ENCODE measurements at places on chromosomes 2 and 18.

GRCh38 chr2:195121341-195121740 is 535.7 kb upstream of the SLC39A10 start:
- no peak for DNase-seq

- DNase-seq, result no peak
Measured at GRCh38 chr2:46258937-46259776, 38.0 kb upstream of the EPAS1 start.

GRCh38 chr2:150733051-150733618 is 245.7 kb upstream of the RND3 start:
- DNase-seq, result no peak

GRCh38 chr18:199768-200167 is 41.4 kb downstream of the USP14 start:
- no peak for DNase-seq

DNA sequence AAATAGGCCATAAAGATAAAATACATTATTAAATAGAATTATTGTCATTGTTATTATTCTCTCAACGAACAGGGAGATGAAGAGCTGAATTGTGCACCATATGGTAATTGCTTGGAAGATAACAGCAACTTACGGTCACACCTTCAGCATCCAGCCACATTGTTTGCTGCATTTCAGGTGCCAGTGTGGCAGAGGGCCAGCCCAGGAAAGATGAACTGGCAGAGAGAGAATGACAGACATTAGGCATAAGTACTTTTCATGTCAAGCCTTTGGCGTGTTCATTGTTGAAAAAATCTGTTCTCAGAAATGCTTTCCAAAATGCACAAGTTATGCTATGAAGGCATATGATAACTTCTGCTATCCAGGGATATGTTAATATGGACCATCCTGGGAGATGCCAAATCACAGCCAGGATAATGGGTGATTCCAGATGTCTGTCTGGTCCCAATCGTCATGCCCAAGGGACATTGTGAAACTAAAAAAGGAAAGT is 748.6 kb upstream of the PIK3C3 start:
- no peak for DNase-seq

DNA sequence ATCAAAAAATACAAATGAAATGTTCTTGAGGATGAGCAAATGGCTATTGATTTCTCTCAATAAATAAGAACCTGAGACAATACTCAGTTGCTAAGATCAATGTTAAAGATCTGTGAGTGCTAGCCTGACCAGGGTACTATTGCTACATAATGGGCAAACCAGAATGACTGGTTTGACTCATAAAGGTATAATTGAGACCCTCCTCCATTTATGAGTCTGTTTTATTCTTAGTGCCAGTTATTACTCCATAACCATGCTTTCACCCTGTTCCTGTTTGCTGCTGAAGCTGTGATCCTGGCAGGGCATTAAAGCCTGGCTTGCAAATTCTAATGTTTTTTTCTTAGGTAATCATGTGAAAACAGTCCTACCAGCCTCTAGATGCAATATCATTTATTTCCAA is 56.6 kb upstream of the PPM1B start:
- no peak for DNase-seq

DNA sequence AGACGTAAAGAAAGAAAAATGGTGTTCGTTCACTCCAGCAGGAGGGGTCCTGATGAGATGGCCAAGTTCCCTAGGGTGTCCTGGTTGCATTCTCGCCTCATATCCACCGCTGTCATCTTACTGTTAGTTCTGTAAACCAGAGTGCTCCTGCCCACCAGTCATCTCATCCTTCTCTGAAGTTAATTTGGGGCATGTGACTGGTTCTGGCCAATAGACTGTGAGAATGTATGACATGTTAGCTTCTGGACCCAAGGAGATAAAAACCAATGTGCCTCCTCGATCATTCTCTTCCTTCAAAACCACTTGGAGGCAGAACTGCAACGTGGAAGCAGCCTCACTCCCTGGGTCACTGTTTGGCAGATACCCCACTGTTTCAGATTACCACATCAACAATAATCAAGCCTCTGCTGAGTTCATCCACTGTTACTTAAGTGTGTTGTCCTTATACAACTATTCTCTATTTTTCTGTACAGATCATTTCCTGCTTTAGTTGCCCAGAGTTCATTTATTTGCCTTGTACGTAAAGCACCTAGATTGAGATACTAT is 759.1 kb downstream of the TSN start:
- no peak for DNase-seq

- no peak for DNase-seq
Measured at GRCh38 chr2:192202373-192202772, 7.6 kb upstream of the TMEFF2 start.

GRCh38 chr18:59182673-59183072 is 37.3 kb upstream of the GRP start:
- DNase-seq, result no peak

- no peak for DNase-seq
Measured at GRCh38 chr2:53460347-53460746, 307.3 kb upstream of the CHAC2 start.

DNA sequence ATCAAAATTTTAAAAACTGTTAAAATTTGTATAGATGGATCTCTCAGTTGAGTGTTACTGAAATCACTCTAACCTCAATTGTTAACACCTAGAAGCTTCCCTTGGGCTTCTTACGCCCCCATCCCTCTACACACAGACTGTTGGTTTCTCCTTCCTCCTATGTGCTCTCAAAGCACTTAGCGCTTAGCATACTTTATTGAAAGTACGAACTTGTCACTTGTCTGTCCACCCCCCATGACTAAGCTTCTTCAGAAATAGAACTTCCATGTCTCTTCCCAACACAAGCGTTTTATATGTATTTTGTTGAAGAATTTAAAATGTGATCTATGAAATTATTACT is 441 bp downstream of the MPHOSPH10 start:
- DNase-seq, result peak; percentile 9

DNA sequence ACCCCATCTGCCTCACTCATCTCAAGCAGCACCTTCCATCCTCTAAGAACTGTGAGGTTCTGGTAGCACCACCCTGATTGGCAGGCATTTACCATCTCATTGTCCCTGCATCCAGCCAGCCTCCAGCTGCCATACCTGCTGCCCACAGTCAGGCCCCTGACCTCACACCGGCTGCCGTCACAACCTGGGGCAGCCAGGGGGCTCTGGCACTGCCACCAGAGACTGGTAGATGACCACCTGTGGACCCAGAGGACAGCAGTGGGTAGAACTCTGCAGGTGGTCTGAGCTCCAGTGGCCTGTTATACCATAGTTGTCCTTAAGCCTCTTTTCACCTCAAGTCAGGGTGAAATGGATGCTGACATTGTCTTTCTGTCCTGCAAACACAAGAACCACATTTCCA is 69.4 kb downstream of the POLE4 start:
- DNase-seq, result no peak

GRCh38 chr2:239241431-239241960 is 159.3 kb downstream of the HDAC4 start:
- DNase-seq, result no peak

GRCh38 chr2:117502121-117502520 is 312.4 kb upstream of the DDX18 start:
- DNase-seq, result no peak

DNA sequence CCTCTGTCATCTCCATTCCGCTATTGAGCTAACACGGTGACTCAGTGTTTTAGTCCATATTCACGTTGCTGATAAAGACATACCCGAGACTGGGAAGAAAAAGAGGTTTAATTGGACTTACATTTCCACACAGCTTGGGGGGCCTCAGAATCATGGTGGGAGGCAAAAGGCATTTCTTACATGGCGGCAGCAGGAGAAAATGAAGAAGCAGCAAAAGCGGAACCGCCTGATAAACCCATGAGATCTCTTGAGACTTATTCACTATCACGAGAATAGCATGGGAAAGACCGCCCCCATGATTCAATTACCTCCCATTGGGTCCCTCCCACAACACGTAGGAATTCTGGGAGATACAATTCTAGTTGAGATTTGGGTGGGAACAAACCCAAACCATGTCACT is 22.6 kb upstream of the CXXC1 start:
- no peak for DNase-seq

GRCh38 chr2:174312581-174313234 is 22.0 kb upstream of the SP9 start:
- DNase-seq, result no peak

DNA sequence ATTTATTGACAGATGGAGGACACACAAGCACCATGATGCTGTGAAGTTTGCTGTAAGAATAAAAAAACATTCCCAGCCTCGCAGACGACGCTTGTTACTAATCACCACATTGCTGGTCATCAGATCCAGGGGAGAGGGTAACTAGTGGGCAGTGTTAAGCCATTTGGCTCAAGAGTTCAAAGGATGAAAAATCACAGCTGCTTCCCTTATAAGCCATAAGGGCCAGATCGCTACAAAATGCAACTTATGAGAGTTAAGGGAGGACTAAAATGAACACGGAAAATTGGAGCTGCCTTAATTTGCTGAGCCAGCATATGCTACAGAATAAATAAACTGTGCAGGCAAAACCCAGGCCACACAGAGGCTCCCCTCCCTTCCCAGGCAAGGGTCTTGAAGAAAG is 522.6 kb downstream of the TDRD15 start:
- no peak for DNase-seq

GRCh38 chr18:46481048-46481846 is 175.8 kb downstream of the LOXHD1 start:
- peak; percentile 14 for DNase-seq

DNA sequence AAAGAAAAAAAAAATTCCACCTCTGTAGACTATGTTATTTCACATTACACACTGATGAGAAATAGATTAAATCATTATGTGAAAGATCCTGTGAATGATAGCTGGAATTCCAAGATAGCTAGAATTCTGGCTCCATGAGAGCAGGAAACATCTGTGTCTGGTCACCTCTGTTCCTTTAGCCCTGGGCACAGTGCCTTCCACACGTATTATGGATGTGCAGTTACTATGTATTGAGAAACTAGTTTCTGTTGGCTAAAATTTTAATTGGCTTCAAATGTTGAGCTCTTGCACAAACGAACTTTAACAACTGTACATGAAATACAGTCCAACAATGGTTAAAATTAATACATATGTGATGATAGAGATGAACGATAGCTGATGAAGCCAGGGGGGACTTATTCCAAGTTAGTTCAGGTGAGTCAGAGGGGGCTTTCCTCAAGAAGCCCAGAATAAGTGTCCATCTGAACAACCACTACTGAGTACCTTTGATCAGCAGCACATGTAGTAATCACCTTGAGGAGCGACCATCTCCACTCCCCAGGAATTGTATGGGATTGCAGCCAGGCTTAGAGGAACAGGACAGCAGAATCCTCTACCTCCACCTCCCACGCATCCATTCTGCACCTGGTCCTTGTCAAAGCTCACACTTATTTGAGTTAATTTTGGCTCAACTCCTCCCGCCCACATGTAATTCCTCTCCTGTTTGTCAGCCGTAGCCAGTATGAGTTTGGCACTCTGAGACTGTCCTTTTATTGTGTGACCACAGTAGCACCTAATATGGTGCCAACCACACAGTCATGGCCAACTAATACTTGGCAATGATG is 68.6 kb downstream of the NABP1 start:
- DNase-seq, result no peak

DNA sequence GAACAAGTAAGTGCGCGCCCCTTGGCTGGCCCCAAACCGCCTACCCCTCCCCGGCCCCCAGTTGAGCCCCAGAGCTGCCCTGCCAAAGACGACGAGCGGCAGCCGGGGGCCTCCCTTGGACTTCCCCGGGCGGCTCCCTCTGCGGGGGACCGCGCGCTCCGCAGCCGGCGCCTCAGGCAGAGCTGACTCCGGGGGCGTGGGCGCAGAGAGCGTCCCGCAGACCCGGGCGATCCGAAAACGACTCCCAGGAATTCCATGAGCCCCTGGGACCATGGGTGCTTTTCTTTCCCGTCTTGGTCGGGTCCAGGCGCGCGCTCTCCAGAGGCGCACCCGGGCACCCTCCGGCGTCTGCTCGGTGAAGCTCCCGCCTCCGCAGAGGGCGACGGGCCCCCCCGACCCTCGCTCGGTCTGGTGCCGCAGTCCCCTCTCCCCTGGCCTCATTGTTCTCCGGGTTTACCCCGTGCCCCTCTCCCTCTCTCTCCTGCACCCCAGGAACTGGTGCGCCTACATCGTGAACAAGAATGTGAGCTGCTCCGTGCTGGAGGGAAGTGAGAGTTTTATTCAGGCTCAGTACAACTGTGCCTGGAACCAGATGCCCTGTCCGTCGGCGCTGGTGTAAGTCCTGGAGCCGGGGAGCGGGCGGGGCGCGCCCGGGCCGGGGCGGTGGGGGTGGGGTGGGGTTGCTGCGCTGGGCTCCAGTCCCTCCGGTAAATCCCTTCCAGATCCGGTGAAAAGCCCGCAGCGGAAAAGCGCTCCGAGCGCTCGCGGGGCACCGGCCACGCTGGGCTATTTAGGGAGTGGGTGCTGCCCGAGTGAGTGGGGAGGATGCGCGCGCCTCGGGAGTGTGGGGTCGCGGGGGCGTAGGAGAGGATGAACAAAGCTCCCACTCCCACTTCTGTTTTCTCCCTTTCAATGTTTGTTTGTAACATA is 776 bp downstream of the EMILIN2 start:
- peak; percentile 15 for DNase-seq

GRCh38 chr2:123521854-123522253 is 503.2 kb upstream of the CNTNAP5 start:
- DNase-seq, result no peak

DNA sequence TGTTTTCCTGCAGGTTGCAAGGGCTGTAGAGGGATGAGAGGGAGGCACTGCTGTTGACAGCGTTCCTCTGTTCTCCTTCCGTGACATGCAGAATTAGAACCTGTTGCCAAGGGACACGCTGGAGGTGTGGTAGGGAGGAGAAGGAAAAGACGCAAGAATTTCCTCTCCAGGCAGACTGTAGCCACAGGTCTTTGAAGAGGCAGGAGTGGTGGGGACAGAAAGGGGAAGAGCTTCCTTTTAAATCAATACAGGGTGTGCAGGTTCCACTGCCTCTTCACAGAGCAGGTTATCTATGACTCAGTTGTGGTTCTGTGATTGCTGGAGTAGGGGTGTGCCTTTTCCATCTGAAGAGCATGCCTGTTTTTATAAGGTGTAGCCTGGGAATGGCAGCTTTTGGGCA is 133.0 kb downstream of the WDSUB1 start:
- no peak for DNase-seq

GRCh38 chr2:47402555-47402804 is 476 bp upstream of the MSH2 start:
- DNase-seq, result no peak

- peak; percentile 3 for DNase-seq
Measured at GRCh38 chr2:240637116-240637900, 12.0 kb downstream of the GPR35 start.

- DNase-seq, result no peak
Measured at GRCh38 chr2:29802986-29803385, 118.4 kb downstream of the ALK start.

DNA sequence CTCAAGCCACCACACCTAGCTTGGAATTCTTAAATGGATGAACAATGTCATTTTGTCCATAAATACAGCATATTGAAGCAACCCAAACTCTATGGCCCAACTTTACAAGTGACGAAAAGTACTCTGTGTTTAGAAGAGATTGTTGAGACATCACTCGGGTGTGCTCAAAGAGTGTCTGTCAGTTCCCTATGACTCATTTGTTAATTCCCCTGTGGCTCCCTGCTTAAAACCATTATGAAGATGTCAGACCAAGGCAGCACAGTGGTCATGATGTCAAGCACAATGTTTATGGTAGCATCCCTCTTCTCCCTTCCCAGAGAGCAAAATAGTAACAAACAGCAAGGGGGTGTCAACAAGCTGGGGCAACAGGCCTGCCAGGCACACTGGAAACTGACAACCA is 3.0 kb downstream of the LYG1 start:
- no peak for DNase-seq

- no peak for DNase-seq
Measured at GRCh38 chr2:31828891-31829290, 181.9 kb downstream of the MEMO1 start.
